ENCODE measurements at places on chromosomes 4 and X. TPM values are rescaled to one million over a fixed set of nuclear protein-coding genes. Genes with fewer than 3 reads are reported as not detected.
A peak's percentile ranks its signal among the peaks of the same experiment; 100 is the strongest.

- DNase-seq = no peak
Measured at GRCh38 chr4:60648774-60649173, 551.4 kb upstream of the ADGRL3 start.

CXCL6 gene
- polyA plus RNA-seq = not detected

DNA sequence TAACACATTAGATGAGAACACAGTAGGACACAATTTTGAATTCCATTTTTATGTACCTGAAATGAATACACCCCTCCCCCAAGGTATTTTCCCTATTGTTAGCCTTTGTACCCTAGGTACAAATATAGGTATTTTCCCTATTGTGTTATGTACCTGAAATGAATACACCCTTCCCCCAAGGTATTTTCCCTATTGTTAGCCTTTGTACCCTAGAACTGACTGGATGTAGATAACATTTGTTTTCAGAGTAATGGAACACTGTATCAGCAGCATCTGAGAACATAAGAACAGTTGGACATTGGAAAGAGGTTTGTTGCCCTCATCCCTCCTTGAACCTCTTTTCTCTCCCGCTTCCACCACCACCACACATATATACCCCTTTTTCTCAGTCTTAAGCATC lies 37.6 kb downstream of the YIPF6 start:
- DNase-seq = no peak

GRCh38 chrX:41332408-41333002 lies 1.5 kb upstream of the DDX3X start:
- peak; percentile 17 for DNase-seq

ART3 gene
- 67.3 TPM for polyA plus RNA-seq

All from heart right ventricle (tissue), 16 donors.